ENCODE measurements at places on chromosomes 5 and 9.

- no peak for DNase-seq
Observed at GRCh38 chr5:147417135-147417813, 92.6 kb downstream of the DPYSL3 start.

GRCh38 chr5:161921781-161922180, 73.9 kb downstream of the GABRA1 start:
- DNase-seq: no peak

DNA sequence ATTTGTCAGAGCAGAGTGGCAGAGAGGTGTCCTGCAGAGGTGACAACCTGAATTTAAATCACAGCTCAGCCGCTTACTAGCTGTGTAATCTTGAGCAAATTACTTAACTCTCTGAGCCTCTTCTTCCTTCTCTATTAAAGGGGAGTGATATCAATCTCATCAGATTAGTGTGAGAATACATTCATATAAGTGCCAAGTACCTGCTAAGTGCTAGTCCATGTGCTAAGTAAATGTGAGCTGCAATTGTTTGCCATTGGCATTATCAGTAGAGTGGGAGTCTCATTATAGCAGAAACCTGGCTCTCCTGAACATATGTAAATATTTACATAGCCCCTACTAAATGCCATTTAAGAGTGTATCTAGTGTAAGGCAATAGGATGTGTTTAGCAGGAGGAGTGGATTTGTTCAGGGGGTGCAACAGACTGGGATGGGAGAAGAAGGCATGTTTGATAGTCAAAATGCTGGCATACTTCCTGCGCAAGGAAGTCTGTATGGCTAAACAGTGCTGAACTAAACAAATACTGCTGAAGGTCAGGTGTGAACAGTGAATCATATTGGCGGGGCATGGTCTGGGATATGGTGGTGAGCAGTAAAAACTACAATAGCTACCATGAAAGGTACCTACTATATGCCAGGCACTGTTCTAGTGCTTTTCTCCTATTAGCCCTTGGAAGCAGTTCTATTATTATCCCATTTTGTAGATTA, 74.5 kb downstream of the F2RL2 start:
- no peak for DNase-seq

- no peak for DNase-seq
Observed at GRCh38 chr5:135887881-135888614, 7.6 kb downstream of the IL9 start.

- DNase-seq: peak; percentile 94
Observed at GRCh38 chr5:37717613-37718431, 122.0 kb downstream of the GDNF start.

DNA sequence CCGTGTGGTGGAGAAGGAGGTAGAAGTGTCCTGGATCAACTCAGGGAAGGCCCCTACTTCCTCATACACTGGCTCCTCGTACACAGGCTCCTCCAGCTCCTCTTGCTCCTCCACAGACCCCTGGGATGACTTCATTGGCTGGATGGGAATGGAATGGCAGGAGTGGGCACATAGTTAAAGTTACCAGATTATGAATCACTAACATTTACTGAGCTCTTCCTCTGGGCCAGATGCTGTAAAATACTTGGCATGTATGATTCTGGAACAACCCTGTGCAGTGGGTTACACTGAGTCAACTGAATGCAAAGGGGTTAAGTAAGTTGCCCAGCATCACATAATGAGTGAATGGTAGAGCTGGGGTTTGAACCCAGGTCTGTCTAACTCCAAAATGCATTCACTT, 3.1 kb upstream of the FCHSD1 start:
- no peak for DNase-seq

GRCh38 chr5:107541400-107541799, 129.3 kb downstream of the EFNA5 start:
- no peak for DNase-seq

GRCh38 chr5:83639911-83640310, 80.7 kb downstream of the HAPLN1 start:
- DNase-seq: no peak

Measured in kidney capillary endothelial cell (primary cell).